ENCODE measurements at places on chromosomes 2 and 18.

DNA sequence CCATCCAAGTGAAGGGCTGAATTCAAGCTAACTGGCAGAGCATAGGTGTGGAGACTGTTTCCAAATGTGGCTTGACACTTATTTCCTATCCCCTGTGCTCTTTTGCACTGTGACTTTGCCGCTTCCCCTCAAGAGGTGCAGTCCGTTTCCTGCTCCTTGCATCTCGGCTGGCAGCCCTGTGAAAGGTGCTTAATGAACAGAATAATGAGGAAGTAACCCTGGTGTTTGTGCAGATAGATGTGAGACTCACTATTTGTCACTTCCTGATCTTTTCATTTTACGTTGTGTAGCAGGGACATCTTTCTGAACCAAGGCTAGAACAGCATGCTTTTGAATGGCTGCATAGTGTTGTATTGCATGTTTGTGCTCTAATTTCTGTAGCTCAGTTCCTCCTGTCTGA, 60.8 kb downstream of the CEP192 start:
- peak; percentile 7 for DNase-seq

- DNase-seq: no peak
These were observed 112.0 kb downstream of the QPCT start for GRCh38 chr2:37456479-37456878.

- peak; percentile 46 for DNase-seq
These were observed 65.7 kb downstream of the SPRED2 start for GRCh38 chr2:65366595-65367125.

DNA sequence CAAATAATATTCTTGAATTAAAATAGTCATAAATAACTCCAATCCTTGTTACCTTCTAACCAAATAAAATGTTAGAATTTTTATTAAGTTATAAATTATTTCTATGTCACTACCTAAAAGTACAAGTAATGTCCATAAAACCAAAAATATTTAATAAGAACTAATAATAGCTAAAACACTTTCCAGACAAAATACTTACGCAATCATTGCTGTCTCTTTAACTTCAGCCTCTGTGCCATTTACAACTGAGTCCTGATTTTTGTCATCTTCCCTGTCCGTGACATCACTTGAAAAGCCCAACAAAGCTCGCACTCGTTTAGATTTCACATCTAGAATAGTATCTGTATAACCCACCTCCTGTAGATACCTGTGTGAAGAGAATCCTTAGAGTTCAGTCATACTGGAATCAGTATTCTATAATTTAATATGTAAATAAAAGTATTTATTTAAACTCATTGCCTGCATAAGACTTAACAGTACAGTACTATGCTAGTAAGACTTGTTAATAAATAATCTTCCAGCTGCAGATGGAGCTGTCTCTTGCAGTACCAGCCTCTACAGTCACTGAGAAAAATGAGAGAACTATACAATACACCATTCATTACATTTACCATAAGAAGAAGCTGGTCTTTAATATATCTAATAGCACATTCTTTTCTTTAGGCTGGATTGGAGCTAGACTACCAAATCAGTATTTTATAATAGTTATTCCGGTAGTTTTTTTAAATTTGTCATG, 63.8 kb downstream of the STRN start:
- no peak for DNase-seq

DNA sequence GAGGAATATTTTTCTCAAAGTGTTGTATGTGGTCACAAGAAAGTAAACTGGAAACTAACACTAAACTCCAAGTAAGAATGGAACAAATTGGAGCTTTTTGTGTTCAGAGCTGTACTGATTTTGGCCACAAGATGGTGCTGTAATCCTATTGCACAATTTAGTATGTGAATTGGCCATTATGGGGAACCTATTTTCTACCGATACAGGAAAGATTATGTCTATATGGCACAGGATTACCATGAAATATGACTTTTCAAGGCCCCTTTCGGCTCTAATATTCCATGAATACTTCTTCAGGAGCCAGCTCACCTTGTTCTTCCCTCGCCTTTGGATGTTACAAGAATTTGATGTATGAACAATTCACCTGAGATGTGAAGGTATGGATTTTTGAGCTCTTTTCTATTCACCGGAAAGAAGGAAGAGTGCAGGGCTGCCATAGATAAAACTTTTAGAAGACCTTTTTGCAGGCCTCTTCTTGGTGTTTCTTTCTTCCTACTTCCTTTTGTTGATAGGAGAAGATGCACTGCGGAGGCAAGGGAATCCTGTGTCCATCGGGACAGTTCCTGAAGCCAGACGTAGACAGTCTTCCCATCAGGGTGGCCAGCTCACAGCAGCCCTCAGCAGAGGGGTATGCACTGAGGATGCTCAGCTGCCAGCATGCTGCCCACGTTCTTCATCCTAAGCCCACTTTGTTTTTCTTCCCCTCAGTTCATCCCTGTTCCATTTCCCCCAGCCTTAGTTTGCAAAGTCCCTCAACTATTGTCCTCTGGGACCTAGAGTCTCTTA, 13.3 kb downstream of the MRPL44 start:
- peak; percentile 36 for DNase-seq

DNA sequence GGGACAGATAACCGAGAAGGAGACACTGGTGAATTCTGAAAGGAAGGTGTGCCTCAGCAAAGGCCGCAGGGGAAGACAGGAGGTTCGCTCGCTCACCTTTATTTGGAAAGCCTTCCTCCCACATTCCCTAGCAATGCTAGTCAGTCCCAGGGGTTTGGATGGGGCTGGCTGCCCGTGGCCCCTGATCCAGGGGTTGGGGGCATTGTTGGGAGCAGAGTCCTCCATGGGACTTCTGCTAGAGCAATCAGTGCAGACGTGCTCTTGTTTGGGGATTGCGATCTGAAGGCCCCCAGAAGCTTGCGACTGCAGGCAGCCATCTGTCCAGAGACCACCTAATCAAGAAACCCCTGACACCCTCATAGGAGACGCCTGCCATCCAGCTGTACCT, 6.0 kb upstream of the CYP27C1 start:
- DNase-seq: no peak

GRCh38 chr2:19899985-19900930, 1.5 kb downstream of the TTC32 start:
- DNase-seq: no peak

DNA sequence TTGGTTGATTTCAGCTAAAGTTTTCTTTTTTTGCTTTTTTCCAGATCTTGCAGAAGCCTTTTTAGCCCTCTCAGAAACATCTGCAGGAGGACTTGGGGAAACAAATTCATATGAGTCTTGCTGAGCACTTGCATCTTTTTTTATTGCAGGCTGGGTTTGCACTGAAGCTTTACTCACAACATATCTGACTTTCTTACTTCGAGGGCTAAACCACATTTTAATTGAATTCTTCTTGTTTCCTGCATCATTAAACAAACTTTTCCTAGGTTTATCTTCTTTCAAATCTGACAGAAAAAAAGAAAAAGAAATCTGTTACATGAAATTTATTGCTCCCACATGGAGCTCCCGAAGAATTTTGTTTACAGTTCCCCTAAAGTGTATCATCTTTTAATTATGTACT, 28.3 kb downstream of the BARD1 start:
- no peak for DNase-seq
